ENCODE measurements at places on chromosomes 1 and 21. TPM values are rescaled to one million over a fixed set of nuclear protein-coding genes. Genes with fewer than 3 reads are reported as not detected.

DNA sequence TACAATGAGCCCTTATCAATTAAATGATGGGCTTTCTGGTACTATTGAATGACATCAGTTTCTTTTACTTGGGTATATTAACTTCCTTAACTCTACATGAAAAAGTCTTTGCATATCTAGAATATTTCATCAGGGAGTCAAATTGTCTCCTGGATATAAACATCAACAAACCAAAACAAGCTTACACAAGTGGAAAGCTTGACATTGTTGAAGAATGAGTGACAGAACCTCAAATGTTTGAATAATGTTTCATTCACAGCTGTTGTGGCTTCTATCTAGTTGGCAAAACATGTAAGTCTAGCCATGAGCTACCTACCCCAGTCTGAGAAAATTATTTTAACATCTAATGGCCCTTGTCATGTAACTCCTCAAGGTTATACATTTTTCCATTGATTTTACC lies 604.8 kb upstream of the ADAMTS5 start:
- DNase-seq: no peak

The OR2G6 gene
- not detected for total RNA-seq

DNA sequence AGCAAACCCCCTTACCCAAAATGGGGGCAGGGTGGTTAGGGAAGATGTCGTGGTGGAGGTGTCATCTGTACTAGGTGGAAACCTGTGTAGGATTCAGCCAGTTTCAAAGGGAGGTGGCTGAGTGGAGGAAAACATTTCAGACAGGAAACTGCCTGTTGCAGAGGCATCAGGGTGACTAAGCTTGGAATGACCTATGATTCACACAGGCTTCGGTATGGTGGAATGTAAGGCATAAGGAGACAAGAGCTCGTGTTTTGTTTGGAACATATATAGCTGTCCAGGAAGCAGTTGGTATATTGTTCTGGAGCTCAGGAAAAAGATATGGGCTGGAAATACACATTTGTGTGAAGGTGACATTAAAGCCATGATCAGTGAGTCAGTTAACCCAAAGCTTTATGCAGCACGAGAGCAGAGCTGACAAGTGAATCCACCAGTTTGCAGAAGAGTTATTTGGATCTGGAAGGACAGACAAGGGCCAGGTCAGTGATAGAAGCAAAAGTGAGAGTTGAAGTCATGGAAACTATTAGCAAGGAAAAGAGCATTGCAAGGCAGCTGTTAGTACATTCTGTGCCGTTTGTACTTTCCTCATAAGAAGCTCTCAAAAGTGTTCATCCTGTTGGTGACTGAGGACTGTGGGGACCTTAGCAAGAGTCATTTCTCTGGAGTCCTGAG lies 12.2 kb downstream of the UTP25 start:
- no peak for DNase-seq

DNA sequence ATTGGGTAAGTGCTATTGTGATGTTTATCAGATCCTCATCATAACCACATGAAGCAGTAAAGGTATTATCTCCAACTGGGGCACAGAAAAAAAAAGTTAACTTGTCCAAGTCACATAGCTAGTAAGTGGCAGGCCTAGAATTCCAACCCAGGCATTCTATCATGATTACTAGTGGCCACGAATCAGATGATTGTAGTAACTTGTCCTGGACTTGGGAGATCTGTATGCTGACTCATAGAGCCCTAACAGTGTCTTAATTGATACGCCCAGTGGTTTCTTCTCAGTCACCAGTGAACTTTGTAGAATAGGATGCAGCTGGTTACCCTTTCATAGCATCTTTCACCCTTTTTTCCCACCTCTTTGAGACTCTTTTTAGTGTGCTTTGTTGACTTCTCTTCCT lies 91.1 kb upstream of the UBE2U start:
- no peak for DNase-seq

- DNase-seq: no peak
These were observed 4.7 kb downstream of the HES2 start for GRCh38 chr1:6414881-6415626.

The SLC16A4 gene
- 0.39 TPM for total RNA-seq

DNA sequence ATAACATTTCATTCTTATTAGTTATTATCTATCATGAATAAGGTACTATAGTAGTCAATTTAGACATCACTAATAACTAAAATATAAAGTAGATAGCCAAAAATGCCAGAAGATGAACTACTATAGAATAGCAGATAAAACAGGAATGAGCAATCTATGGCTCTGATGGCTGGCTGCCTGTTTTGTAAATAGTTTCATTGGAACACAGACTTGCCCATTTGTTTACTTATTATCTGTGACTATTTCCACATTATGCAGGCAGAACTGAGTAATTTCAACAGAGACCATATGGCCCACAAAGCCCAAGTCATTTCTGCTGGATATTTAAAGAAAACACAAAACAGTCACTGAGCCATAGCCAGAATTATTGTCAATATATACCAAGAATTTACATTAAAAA lies 222.1 kb downstream of the COL24A1 start:
- no peak for DNase-seq

DNA sequence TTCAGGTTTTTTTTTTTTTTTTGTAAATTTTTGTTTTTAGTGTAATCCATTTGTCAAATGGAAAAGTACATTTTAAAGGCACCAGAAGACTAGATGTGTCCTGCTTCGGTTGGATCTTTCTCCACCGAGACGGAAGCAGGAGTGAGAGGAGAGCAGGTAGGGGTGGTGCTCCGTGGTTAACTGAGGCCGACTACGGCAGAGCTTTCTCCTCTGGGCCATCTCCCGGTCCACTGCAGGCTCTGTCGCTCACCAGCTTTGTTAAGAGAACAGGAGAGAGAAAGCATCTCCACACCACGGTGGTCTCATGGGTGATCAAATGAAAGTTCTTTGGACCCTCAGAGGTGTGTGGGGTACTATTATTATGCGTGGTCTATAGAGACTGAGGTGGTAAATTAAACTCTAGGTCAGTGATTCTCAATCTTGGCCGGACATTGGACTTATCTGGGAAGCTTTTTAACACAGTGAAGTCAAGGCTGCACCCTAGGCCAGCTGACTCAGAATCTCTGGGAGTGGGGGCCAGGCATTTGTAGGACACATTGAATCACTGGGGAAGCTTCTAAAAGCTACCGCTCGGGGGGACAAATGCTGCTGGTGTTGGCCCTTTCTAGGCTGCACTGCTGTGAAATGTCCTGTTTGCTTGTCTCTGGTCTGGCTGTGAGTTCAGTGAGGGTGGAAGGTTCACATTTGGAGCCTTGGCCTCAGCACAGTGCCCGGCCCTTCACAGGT lies 25.0 kb downstream of the ABCA4 start:
- DNase-seq: no peak

DNA sequence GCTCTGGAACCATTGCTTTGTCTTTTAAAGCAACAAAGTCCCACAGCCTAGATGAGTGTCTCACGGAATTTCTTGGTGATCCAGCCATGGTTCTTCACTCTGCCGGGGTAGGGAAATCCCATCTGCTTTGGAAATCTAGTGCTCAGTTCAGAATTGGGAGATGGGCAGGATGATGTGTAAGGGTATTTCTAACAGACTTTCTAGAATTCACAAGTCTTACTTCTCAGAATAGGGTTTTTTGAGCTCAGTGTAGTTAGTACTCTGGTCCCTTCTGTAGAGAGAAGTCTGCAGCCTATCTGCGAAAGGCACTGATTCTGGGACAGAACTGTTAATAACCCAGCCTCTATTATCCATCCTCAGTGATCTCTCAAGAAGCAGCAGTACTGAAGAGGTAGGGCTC lies 25.3 kb downstream of the GABPA start:
- DNase-seq: no peak

- no peak for DNase-seq
These were observed 1.5 kb upstream of the KCNH1 start for GRCh38 chr1:211135342-211135950.

The HSD3B1 gene
- total RNA-seq: not detected

DNA sequence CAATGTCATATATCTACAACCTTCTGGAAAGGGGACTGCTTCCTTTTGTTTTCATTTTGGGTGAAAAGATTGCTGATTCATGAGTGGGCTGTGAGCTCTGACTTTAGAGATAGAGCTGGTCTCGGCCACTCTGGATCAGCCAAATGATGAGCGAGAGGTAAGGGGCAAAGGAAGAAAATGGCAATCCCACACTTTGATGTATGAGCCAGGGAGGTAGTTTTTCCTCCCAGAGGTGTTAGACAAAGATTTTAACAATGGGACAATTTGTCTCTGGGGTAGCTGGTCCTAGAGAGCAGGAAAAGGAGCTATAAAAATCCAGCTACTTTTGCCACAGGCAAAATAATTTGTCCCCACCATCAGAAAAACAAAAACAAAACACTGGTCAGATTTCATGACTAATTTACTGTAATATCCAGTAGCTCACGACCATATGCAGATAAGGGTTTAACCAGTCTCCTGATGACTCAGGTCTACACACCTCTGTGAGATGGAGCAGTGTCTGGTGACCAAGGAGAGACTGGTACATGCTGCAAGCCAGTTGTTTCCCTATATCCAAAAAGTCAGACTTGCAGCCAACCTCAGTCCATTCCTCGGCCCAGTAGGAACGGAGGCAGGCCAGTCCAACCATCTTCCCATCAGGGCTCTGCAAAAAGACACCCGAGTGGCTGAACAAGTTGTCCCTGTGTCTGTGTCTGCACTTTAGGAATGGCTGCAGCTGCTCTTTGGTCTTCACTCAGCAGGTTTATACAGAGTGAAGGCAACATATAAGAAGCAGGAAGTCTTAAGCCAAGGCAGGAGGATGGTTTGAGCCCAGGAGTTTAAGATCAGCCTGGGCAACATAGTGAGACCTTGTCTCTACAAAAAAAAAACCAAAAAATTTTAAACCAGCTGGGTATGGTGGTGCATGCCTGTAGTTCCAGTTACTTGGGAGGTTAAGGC lies 29.2 kb downstream of the DNASE2B start:
- DNase-seq: no peak

All from activated T-helper 1 cell treated with anti-CD3 and anti-CD28 coated beads, Interleukin-12 subunit alpha, Interleukin-12 subunit beta, Interleukin-2, Interleukin-4 antibody, amounts not matched to agents 30 ng/mL and 10 ng/mL and 1 ng/mL, durations not matched to agents 14 hours and 24 hours and 36 hours (primary cell).